ENCODE measurements at places on chromosomes 4 and X. TPM values are rescaled to one million over a fixed set of nuclear protein-coding genes. Genes with fewer than 3 reads are reported as not detected.

DNA sequence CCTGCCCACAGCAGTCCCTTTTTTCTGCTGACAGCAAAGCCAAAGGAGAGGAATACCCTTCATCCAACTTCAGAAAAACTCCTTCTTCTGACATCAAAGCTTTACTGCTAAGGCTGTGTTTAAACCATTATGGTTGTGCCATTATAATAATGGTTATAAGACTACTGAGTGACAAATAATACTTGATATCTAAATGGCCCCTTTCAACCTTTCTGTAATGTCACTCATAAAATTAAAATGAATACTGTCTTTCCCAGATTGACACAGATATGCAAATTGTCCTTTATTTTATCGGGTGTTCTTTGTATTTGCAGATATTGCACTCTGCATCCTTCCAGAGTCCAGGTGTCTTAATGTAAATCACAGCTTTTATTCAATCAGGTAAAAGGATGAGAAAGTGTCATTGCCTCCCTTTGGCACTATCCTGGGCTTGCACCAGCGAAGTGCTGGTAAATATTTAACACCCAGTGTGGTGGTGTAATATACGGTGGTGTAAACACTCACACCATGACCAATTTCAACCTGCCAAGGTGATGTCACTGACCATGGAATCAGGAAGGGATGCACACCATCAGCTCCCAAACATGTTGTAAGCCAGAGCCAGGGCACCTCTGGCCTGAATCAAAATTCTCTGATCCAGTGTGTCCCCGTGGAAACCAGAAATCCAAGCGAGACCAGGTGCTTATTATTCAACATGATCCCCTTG, 139.4 kb upstream of the TENM3 start:
- DNase-seq, result no peak

- peak; percentile 16 for DNase-seq
Observed at GRCh38 chrX:52933976-52934703, 24.2 kb downstream of the FAM156A start.

- DNase-seq, result no peak
Observed at GRCh38 chr4:7021930-7022664, 21.1 kb upstream of the TADA2B start.

DNA sequence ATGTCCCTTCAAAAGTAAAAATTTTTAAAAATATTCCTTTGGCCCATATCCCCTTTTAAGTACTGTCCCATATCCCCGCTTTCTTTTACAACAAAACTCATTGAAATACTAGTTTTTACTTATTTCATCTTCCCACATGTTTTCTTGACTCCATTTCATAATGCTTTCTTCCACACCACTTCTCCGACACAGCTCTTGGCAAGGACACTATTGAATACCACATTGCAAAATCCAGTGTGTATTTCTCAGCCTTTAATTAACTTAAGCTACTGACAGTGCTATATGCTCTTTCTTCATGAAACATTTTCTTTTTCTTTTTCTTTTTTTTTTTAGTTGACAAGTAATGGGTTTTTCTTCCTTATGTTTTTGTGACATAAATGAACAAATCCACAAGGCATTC, 28.8 kb downstream of the PRDM8 start:
- no peak for DNase-seq

- no peak for DNase-seq
Observed at GRCh38 chr4:156800463-156800862, 171.1 kb downstream of the PDGFC start.

DNA sequence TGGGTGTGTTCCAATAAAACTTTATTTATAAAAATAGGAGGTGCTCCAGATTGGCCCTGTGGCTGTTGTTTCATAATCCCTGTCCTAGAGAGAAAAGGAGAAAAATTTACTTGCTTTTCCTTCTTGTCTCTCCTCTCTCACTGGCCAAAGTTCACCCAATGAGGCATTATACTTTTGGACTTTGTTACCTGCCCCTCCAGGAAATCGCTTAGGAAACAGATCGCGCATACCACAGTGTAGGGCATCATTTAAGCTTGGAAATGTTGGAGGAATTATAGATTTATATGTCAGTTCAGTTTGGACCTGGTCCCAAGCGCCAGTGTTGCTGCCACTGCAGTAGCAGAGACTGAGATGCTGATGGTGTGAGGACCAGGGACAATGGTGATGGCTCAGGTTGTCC, 337.6 kb upstream of the NR3C2 start:
- no peak for DNase-seq

DNA sequence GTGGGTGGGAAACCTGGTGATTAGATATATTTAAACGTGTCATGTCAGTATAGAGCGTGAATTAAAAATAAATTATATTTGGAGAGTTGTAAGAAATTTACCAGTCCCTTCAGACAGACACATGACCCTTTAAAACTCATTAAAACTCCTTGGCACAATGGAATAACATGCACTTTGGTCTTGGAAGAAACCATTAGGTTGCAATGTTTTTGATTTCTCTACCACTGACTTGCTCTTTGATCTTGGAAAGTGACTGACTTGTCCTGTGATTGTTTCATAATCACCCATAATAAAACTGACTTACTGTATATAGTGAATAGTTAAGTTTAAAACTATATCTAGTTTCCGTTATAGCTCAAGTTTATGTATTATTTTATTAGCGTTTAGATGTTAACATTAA, 35.8 kb downstream of the FHL1 start:
- DNase-seq, result no peak

DNA sequence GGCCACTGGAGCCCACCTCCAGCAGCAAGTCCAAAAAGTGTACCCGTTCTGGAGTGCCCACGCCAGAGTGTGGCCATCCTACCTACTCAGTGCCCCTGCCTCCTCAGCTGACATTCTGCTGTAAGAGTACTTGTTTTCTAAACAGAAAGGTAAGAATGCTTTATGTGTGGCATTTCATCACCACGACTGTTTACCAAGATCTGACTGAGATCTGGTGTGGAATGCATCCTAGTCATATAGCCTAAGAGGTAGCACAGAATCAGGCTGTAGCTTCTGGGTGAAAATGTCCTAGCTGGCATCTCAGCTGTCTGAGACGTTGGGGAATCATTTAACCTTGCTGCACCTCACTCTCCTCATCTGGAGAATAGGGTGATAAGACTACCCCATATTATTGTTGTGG, 638.7 kb upstream of the TENM3 start:
- no peak for DNase-seq

- no peak for DNase-seq
Observed at GRCh38 chr4:137363496-137363895, 168.8 kb downstream of the PCDH18 start.

- no peak for DNase-seq
Observed at GRCh38 chrX:119622356-119623232, 16.4 kb upstream of the NKRF start.

GRCh38 chr4:54915276-54915675, 210.1 kb downstream of the KDR start:
- DNase-seq, result no peak

DNA sequence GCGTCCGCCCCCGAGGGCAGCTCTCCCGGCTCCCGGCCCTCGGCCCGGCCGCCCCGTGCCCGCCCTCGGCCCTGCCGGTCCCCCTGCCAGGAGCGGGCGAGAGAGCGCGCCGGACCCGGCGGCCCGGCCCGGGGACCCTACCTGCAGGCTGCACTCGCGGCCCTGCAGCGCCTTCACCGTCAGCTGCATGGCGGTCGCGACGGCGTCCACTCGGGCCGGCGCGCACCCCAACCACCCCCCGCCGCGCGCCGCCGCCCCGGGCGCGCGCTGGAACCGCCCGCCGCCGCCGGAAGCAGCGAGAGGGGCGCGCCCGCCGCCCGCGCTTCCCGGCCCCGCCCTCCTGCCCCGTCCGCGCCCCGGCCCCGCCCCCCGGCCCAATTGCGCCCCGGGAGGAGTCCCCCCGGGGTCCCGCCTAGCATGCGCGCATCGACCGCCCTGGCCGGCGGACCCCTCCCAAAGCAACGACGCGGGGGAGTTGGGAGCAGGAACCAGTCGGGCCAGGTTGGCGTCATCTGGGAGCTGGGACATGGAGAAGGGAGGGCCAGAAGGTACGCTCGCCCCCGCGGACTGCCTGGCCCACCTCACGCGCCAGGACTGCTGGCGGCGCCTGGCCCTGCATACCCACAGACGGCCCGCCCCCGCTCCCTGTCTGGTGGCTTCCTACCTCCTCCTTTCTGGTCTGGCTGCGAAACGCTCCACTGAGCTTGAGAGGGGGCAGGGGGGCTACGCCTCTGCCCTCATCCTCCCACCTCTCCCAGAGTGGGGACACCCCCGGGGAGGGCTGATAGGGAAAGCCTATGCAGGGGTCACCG, at the start of gene UBL4A:
TSS of gene UBL4A (minus strand) at position 220 of the 812 bp plus-strand sequence. CDS start at position 189, 31 bp downstream.
- DNase-seq, result peak; percentile 89

SPANXD gene
- total RNA-seq, result not detected

SLC2A9 gene
- 1.9 TPM for total RNA-seq

WDR17 gene
- total RNA-seq, result not detected

FAM9B gene
- total RNA-seq, result not detected

CPLX1 gene
- total RNA-seq, result 0.28 TPM
